ENCODE measurements at places on chromosomes 12 and 14. TPM values are rescaled to one million over a fixed set of nuclear protein-coding genes. Genes with fewer than 3 reads are reported as not detected.

CDK2 gene
- 9.7 TPM for total RNA-seq

RDH12 gene
- not detected for total RNA-seq

NUAK1 gene
- total RNA-seq: 12.7 TPM

RDH11 gene
- 31.9 TPM for total RNA-seq

PAWR gene
- 48.0 TPM for total RNA-seq

DTX1 gene
- total RNA-seq: 31.1 TPM

NR1H4 gene
- total RNA-seq: not detected

MYF5 gene
- total RNA-seq: not detected

DPPA3 gene
- not detected for total RNA-seq

HCAR2 gene
- total RNA-seq: 5.5 TPM

SLCO1B1 gene
- total RNA-seq: not detected

FAR2 gene
- 4.5 TPM for total RNA-seq

ESPL1 gene
- total RNA-seq: 0.63 TPM

EIF2S3B gene
- total RNA-seq: not detected

ACACB gene
- 1,413 TPM for total RNA-seq

OR4E2 gene
- not detected for total RNA-seq

RAD9B gene
- not detected for total RNA-seq

SLC17A8 gene
- total RNA-seq: not detected

LHX5 gene
- not detected for total RNA-seq

NYNRIN gene
- total RNA-seq: 4.6 TPM

MEG3 gene
- total RNA-seq: 169 TPM

GPR68 gene
- 0.19 TPM for total RNA-seq

GPD1 gene
- 2,252 TPM for total RNA-seq

LBHD2 gene
- not detected for total RNA-seq

CCDC38 gene
- not detected for total RNA-seq

PMCH gene
- total RNA-seq: not detected

CACNA1C gene
- 13.6 TPM for total RNA-seq
